Midbrain (tissue), 1 donor: ENCODE measurements at places on chromosomes 12 and 14.

- no peak for DNase-seq
Measured at GRCh38 chr12:89185889-89186288, 166.4 kb downstream of the DUSP6 start.

GRCh38 chr14:57573173-57573572 lies 79.5 kb upstream of the CCDC198 start:
- no peak for DNase-seq

DNA sequence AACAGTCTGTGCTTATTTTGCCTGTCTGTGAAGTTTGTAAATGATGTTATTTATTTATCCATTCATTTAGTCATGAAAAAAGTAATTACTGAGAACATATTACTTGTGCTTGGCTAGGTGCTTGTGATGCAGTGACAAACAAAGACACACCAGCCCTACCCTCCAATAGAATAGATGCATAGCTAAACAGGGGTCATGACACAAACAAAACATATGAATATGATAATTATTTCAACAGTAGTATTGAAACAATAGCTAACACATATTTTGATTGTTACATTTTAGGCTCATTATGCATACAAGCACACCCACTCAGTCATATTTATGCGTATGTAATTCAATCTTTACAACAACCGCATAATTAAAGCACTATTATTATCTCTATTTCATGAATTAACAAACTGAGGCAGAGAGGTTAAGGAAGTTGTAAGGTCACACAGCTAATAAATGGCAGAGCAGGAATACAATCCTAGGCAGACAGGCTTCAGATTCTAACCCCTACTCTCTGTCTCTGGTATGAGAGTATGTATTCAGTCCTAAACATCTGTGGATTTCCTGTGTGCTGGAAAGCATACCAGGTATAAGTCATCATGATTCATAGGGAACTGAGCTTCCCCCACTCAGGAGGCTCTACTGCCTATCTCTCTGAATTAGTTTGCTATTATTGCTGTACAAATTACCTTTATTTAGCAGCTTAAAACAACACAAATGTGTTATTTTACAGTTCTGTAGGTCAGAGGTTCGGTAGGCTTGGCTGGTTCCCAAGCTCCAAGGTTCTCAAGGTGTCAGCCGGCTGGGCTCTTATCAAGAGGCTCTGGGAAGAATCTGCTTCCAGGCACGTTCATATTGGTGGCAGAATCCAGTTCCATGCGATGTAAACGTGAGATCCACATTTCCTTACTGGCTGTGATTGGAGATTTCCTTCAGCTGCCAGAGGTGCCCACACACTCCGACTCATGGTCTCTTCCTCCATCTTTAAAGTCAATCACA lies 509.4 kb downstream of the GALC start:
- DNase-seq = no peak

DNA sequence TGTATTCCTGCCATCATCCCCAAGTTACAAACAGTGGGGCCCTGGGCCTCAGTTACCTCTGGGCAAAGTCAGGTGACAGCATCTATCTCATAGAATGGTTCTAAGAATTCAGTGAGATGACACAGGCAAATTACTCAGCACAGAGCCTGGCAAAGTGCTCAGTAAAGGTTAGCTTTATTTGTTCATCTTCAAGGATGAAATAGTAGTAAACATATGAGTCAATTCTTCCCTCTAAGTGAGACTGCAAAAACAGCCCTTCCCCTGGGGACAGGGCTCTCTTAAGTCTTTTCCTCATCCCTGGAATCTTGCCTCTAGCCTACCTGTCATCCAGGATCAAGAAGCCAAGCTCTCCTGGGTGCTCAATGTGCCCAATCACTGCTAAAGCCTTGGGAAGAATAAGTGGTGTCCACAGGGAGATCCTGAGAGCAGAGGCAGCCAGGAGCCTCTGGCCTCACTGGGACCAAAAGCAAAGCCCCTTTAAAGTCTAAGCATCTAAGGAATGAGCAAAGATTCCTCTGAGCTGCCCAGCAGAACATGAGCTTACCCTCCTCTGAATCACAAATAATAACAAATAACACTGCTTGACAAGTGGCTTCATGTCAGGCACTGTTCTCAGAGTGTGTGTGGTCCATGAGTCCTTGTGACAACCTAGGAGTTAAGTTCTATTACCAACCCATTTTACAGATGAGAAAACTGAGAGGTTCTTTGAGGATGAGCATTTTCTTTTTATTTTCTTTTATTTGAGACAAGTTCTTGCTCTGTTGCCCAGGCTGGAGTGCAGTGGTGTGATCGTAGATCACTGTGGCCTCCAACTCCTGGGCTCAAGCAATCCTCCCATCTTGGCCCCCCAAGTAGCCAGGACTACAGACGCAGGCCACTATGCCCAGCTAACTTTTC lies 12.1 kb downstream of the NUAK1 start:
- no peak for DNase-seq

GRCh38 chr14:68631394-68632053 lies 161.3 kb downstream of the ZFP36L1 start:
- DNase-seq = no peak

DNA sequence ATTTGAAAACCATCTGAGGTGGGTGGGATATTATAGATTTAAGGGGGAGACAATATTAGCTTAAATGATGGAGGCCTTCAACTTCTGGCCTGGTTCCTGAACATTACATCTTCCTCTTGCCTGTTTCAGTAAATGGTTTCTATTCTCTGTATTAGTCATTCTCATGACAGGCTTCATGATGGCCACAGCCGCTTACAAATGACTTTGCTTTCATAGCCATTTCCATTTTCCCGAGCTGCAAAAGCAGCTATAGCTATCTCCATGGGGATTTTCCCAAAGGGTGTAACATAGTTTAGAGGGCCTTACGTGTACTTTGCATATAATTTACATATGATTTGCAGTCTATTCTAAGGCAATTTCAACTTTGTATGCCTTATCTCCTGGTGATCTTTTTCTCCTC lies 121.8 kb downstream of the NRXN3 start:
- DNase-seq = peak; percentile 8

GRCh38 chr12:78964521-78964920 lies 99.9 kb downstream of the SYT1 start:
- DNase-seq = no peak

DNA sequence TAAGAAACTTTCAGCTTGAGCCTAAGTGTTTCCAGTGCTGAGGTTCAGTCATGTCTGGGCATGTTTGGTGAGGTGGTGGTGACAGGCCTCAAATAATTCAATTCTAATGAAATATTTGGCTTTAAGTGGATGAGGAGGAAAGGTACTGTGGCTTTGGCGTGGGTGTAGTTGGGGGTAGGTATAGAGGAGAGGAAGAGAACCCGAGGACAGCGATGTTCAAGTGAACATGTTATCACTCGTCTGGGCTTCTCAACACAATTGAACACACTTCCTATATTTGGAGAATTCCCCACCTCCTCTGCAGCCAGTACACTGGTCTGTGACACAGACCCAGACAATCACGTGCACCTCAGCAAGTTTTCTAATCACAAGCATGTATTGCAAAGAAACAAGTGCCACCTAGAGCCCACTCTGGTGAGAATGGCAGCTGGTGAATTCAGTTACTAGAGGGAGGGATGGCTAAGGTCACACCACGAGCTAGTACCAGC lies 53.0 kb downstream of the IFNG-AS1 start:
- DNase-seq = no peak

DNA sequence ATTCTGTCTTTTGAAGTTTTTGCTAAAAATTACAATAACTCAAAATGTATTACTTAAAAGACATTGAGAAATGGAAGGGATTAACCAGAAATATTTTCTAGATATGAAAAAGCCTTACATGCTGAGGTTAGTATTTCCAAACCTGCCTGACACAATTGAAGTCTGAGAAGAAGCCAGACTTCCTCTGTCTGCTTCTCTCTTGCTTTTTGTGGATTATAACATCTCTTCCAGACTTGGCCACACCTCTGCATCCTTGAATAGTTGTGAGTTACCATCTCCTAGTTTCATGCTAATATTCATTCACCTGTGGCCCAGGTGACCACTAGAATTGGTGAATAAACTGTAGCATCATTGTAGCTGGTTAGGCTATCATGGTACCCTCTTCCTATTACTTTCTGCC lies 497.6 kb downstream of the SLC16A7 start:
- no peak for DNase-seq

DNA sequence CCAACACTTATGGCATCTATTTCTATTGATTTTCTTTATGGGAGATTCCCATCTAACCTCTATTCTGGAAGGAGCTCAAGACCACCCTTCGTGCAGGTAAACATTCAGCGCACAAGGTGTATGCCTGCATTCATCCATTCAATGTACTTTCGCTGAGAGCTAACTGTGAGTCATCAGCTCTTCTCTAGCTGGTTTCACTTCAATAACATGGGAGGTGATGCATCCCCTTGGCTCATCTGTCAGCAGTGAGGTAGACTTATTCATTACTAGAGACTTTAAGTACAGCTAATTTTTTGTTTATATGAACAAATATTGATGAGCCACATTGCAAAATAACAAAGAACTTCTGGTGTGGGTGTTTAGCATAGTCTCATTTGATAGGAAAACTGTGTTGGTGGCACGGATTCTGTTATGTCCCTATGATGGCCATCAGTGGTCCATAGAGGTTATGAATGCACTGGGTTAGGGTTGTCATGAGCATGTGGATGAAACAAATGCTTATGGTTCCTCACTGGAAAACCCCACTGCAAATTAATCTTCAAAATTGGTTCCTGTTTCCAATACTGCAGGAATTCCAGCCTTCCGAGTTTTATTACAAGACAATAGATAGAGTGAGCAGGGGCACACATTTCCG lies 1151.0 kb downstream of the BCL11B start:
- DNase-seq = no peak

DNA sequence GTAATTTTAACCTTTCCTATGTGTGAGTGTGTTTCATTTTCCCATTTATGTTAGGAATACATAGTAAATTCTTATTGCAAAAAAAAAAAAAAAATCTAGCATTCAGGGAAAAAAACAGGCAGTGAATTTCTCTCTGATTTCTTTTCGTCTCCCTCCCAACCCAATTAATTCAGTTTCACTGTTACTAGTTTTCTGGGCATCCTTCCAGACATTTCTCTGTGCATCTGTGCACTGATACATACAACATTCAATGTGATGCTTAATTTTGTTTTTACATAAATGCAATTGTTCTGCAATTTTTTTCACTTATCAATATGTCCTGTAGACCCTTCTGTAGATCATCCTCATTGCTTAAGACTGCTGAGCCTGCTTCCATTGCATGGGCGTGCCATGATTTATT lies 694.3 kb upstream of the TBX3 start:
- DNase-seq = no peak

GRCh38 chr14:78164226-78164853 lies 5.8 kb upstream of the NRXN3 start:
- no peak for DNase-seq

GRCh38 chr14:88168498-88169165 lies 154.4 kb downstream of the KCNK10 start:
- DNase-seq = peak; percentile 5

DNA sequence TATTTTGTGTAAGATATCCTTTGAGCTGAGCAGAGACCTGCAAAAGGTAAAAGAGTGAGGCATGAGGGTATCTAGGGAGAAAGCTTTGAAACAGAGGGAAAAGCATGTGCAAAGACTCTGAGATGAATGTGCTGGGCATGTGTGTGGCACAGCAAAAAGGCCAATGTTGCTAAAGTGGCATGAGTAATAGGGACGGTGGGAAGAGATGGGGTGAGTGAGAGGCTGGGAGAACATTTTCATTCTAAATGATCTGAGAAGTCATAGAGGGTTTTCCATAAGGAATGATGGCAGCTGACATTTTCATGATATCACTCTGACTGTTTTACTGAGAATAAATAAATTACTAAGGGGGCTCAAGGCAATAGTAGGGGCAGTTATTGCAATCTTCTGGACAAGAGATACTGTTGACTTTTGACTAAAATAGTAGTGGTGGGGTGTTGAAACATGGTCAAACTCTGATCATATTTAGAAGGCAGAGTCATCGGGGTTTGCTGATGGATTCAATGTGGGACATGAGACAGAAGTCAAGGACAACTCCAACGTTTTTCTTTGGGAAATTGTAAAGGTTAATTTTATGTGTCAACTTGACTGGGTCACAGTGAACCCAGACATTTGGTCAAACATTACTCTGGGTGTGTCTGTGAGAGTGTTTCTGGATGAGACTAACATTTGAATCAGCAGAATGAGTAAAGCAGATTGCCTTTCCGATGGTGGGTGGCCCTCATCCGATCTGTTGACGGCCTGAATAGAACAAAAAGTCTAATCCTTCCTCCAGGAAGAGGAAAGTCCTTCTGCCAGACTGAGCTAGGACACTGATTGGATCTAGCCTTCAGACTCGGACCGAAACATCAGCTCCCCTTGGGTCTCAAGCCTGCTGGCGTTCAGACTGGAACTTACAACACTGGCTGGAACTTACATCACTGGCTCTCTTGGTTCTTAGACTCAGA lies 193.9 kb upstream of the PLXNC1 start:
- DNase-seq = no peak
